Activated T-cell treated with anti-CD3 and anti-CD28 coated beads, Interleukin-2, amount 50 U/mL, for 72 hours (primary cell): ENCODE measurements at places on chromosomes 7 and 10.
A peak's percentile ranks its signal among the peaks of the same experiment; 100 is the strongest.

GRCh38 chr10:22356324-22356873 lies 11.1 kb downstream of the SPAG6 start:
- no peak for DNase-seq

DNA sequence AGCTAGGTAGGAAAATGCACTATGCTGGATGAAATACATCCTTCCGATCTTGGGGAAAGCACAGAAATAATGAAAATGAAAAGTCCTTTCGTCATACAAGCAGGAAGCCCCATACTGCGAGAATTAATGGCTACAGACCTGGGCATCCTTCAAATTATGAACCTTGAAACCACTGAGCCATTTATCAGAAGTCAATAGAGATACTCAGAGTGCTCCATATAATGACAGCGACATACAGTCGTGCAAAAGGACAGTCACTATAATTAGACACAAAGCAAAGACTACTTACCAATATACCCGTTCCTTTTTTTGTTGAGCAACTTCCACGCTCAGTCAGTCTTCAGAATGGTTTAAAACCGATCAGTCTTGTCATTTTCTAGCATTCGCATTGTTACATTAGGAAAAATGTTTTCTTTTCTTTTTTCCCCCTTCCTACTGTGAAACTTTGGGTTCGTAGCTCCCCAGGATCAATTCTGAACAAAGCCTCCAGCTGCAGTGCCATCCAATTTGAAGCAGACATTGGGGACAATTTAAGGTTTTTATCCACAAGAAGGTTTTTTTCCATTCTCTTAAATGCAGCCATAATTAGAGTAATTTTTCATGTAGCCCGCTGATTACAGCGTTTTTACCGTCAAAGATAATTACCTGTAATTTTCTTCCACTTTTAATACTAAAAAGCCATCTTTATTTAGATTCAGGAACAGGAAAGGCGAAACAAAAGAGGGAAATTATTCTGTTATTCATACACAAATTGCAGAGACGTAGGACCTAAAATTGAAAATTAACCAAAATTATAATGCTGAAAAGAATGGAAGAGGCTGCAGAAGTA lies 6.4 kb downstream of the DLX6 start:
- no peak for DNase-seq

GRCh38 chr7:120677535-120677934 lies 180.4 kb downstream of the TSPAN12 start:
- DNase-seq = no peak

DNA sequence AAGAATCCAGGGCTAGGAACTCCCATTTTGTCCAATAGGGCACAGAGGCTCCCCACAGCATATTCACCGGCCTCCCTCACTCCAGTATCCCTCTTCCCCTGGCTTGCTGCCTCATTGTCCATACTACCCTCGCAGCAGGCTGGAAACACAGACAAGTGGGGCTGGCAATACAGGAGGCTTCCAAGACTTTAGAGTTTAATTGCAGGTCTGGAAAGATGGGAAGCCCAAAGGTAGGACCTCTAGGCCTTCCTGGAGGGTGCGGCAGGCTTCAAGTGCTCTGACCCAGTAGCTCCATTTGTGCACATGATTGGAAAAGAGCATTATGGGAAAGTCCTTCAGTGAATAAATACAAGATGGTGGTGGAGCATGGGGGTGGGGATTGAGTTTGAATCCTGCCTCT lies 166.7 kb downstream of the EVX1 start:
- no peak for DNase-seq

DNA sequence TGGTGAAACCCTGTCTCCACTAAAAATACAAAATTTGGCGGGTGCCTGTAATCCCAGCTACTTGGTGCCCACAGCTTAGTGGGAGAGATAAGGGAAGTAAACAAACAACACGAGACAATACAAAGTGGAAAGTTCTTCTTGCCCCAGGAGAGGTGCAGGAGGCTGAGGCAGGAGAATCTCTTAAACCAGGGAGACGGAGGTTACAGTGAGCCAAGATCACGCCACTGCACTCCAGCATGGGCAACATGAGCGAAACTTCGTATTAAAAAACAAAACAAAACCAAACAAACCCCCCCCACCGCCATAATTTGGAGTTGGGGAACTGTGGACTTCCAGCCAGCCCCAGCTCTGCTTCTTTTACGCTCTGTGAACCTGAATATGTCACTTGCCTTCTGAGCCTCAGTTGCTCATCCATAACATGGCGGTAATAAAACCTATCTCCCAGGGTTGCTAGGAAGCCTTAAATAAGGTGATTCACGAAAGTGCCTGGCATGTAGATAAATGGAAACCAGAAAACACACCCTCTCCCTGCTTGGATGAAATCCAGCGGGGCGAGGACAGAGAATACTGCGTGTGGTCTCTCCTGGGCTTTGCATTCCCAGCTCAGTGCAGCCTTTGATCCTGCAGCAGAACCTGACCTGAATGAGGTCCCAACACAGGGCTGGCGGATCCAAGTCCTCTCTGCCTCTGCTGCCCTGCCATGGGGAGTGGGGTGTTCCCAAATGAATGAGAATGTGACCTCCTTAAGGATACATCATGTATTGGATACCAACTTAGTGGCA lies 10.2 kb downstream of the MLXIPL start:
- DNase-seq = no peak

DNA sequence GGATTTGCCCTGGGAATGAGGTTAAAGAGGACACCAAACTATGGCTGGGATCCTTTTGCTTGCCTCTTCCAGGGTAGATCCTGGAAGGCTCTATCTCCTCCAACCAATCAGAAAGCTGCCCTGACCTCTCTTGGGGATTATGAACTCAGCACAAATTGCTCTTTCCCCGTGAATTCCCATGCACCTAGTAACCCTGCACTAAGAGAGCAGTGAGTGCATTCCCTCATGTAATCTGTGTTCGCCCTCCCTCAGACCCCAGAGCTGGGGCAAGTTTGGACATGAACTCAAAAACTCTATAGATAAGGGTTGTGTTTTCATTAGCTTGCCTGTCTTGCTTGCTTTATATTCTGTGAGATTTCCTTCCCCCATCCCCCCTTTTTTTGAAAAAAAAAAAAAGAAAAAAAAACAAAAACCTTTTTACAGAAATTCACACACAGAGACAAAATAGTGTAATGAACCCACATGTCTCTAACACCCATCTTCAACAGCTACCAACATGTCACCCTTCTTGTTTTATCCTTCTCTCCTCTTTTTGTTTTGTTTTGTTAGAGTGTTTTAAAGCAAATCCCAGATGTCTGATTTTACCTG lies 225.5 kb upstream of the TCF7L2 start:
- DNase-seq = no peak

DNA sequence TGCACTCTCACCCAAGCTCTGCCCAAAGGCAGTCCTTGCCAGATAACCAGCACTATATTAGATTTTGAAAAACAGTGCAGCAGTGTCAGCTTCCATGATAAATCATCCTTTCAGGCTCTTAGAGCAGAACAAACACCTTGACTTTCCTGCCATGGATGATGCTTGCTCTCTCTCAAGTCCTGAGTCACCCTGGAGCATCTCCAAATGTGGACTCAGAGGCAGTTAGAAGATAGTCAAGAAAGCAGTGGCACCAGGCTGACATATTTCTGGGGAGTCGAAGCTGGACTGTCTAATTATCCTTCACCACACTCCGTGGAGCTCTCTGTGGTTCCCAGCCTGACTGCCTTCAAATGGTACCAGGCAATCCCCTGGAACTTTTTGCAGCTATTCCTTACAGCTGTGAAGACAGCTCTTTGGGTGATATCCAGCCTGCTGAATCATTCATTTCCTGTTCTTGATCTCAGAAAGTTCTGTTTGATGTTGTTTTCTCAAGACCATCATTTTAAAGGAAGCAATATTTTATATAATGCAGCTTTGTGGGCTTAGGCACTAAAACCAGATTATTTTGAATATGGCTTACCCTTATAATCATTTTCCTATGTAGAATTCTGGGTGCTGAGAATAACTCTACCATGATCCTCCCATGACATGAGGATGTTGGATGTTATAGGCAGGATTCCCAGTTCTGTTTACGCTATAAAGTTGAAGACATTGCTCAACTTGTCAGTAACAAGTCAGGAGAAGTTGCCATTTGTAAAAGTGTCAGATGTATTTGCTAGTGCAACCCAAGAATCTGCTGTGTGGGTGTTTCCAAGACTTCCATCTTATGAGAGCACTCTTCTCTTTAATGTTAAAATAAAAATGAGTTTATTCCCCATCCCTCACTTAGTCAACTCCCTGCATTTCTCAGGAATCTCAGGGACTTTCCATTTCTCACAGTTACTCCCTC lies 233.8 kb downstream of the C7orf25 start:
- DNase-seq = no peak

- no peak for DNase-seq
Observed at GRCh38 chr7:47484923-47485639, 96.8 kb downstream of the TNS3 start.

GRCh38 chr7:157699357-157700013 lies 362.7 kb downstream of the DNAJB6 start:
- no peak for DNase-seq

- no peak for DNase-seq
Observed at GRCh38 chr10:83764666-83765065, 374.6 kb upstream of the GHITM start.

GRCh38 chr7:112989531-112989930 lies 97.1 kb downstream of the GPR85 start:
- DNase-seq = no peak

- no peak for DNase-seq
Observed at GRCh38 chr7:103630318-103630717, 184.3 kb upstream of the SLC26A5 start.

DNA sequence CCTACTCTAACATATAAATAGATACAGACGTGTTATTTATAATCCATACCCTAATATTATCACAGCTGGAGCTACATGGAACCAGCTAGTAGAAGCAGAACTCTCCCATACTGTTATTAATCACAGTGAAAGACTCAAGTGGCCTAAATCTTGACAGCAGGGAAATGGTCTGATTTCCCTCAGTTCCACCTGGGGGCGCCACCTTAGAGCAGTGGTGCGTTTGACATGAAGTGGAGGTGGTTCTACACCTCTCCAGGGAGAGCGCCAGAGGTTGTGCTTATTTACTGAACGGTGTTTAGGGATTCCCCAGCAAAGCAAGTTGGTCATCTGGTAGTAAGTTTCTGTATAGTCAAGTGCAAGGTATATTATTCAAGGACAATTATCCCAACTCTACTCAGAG lies 17.6 kb downstream of the DNTT start:
- DNase-seq = no peak

- no peak for DNase-seq
Observed at GRCh38 chr7:42167206-42167605, 69.8 kb downstream of the GLI3 start.

- no peak for DNase-seq
Observed at GRCh38 chr7:154789404-154789803, 213.5 kb downstream of the PAXIP1 start.

DNA sequence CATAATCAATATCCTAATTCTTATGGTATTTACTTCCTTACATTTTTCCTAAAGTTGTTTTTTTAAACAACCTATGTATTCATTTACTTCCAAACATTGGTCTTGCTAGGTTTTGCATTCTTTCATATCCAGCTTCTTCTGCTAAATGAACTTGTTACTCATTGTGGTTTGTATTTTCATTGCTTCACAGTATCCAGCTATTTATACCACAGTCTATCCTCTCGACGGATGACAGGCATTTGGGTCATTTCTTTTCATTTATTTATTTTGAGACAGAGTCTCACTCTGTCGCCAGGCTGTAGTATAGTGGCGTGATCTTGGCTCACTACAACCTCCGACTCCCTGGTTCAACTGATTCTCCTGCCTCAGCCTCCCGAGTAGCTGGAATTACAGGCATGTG lies 66.8 kb downstream of the CCDC6 start:
- no peak for DNase-seq

- no peak for DNase-seq
Observed at GRCh38 chr7:50164559-50165170, 71.6 kb upstream of the ZPBP start.

DNA sequence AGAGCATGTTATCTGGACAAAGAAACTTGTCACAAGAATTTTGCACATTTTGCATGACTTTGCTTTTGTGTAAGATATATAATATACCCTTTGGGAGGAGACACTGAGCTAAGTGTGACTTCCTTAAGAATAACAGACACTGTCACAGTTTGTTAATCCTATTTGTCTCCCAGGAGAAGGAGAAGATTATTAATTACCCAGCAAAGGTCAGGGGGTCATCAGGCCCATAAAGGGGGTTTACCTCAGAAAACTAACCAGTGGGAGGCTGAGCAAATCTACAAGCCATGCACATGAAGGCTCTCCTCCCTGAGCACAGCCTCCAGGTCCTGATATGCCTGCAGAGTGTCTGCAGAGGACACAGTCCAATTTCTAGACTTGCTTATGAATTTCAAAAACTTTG lies 10.1 kb upstream of the MET start:
- no peak for DNase-seq

GRCh38 chr7:50206453-50207250 lies 97.9 kb upstream of the IKZF1 start:
- DNase-seq = peak; percentile 70
